ENCODE measurements at places on chromosomes 3 and 15.

DNA sequence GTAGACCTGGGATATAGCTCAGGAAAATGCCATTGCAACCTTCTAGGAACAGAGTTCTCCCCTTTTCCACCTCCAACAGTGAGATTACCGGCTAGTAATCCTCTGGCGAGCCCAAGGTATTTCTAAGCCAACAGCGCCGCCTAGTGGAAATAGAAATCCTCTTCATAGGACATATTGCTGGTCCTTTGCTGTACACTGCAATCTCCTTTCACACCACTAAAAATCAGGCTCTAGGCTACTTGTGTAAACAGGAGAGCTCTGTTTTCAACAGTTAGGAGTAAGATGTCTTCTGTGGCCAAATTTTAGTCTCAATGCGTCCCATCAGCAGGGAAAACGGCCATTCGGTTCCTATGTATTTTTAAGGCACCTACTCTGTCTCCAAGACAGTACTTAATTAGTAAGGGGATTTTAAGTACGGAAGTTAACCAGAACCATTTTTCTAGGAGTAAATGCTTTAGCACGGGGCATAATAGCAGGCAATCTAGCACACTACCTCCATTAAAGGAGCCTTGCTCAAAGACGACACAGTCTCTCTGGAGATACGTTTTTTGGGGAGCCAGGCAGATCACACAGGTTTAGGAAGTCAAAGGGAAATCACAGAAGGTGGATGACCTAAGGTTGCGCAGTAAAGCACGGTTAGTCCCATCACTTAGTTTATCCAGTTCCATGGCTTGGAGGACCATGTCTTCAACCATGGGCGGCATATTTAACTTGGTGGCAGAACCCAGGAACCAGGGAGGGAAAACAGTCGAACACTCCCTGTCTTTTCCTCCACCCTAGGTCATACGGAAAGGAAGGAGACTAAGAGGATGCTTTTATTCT, 43.8 kb downstream of the NCEH1 start:
- DNase-seq, result peak; percentile 64

- DNase-seq, result no peak
Observed at GRCh38 chr15:62940755-62941361, 101.7 kb upstream of the TPM1 start.

DNA sequence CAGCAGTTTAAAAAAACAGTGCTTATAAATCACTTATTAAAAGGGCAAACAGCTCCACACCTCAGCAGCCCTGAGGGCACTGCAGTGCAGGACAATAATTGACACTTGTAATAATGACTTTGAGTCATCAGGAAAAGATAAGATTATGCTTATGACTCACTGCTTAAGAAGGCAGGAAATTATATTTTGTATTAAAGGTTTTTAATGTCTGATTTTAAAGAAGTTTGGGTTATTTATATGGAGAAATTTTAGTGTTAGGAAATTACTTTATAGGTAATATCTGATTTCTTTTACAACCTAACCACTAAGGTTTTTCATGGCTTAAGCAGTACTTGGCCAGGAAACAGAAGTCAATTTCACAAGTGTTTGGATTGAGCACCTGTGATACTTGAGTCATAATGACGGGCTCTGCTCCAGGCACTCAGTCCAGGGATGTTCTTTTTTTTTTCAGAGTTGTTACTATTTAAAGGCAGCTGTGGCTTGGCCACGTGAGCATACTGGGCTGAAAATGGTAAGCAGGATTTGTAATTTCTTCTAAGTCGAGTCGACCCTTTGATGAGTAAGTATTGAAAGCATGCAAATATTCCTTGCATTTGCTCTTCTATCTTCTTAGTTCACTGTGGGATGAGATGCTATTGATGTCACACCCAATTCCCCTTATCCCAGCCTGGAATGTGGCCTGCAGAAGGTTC, 21.6 kb upstream of the SLC6A20 start:
- DNase-seq, result no peak

DNA sequence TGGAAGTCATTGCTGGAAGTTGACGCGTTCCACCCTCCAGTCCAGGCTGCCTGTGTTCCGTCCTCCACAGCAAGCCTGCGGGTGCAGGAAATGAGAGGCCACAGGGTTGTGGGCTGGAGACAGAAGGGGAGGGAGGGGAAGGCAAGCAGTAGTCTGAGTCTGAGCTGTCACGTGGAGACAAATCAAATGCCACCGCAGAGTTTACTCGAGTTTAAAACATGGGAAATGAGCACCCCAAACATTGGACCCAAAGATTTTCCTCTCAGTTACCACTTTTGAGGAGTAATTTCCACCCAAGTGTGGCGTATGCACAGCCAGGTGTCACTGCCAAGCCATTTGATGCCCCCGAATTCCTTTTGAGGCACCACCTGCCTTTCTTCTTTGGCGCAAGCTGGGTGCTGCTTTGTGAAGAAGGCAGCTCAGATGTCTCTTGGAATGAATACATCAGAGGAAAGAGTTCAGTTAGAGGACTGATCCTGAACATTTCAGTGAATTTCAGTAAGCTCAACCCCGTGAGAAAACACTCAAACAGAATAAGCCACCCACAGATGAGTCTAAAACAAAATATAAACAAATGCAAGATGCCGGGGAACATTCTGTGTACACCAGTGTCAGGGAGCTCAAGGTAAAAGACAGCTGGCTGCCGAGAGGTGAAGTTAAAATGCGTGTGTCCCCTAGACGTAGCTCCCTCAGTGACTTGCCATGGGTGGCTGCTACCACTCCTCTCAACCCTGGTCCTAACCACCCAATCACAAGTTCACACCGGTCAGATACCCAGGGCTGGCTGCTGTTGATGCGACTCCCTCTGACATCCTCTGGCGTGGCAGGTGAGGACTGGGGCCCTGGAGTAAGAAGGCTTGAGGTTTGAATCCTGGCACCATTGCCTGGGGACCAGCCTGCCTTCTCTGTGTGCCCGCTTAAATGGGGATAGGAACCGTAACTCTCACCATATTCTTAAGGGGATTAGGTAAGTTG, 203.8 kb downstream of the UACA start:
- peak; percentile 44 for DNase-seq

- DNase-seq, result no peak
Observed at GRCh38 chr3:149895769-149896168, 74.9 kb downstream of the PFN2 start.

DNA sequence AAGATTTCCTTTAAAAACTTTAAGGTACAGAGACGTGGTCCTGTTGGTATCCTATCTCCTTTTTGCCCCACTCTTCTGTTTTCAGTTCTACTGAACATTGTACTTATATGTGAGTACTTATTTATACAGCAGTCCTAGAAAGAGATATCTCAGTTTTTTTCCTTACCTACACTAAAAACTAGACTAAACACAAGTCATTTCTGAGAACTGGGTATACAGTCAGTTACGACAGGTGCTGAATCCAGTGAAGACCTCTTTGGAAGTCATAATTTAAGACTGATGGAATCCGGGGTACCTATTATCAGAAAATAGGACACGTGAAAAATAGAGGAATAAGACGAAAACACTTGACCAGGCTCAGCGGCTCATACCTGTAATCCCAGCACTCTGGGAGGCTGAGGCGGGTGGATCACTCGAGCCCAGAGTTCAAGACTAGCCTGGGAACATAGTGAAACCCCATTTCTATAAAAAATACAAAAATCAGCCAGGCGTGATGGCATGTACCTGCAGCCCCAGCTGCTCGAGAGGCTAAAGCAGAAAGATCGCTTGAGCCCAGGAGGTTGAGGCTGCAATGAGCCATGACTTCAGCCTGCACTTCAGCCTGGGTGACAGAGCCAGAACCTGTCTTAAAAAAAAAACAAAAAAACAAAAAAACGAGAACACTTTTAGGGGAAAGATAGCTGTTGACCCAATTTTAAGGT, 76.3 kb downstream of the KLHL25 start:
- DNase-seq, result no peak

DNA sequence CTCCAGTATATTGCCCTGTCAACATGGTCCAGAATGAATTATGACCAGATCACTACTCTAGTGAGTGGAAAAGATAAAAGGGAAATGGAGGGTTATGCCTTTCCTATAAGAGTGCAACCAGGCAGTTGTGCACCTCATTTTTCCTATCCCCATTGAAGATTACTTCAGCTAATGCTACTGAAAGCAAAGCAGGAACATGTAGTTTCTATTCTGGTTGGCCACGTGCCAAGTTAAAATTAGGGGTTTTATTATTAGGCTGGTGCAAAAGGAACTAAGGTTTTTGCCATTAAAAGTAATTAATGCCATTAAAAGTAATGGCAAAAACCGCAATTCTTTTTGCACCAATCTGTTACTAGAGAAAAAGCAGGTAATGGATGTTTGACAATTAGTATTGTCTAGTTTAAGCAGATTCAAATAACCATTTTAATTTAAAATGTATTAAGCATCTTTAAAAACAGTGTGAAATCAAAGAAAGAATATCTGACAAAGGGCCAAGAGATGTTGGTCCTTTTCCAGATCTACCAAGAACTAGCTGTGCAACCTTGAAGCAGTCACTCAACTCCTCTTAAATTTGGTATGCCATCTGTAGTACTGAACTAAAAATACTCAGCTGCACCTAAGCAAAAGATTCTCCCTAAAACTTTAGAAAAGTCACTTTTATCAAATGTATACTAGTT, 567.5 kb upstream of the CCDC54 start:
- DNase-seq, result no peak

DNA sequence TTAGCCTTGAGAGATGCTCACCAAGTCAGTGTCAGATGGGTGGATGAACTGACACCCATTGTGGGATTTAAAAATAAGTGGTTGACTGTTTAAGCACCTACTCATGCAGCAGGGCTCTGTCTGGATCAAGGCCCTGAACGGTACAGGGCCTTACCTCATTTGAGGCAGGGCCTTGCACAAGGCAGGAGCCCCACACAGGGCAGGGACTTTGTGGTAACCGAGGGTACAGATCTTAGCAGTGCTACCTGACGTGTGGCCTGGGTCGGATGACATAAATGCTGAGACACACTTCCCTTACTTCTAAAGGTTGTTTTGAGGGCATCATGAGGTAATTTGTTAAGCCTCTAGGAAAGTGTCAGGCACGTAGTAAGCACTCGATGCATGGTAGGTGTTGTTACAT, 59.5 kb upstream of the PLXNA1 start:
- no peak for DNase-seq

DNA sequence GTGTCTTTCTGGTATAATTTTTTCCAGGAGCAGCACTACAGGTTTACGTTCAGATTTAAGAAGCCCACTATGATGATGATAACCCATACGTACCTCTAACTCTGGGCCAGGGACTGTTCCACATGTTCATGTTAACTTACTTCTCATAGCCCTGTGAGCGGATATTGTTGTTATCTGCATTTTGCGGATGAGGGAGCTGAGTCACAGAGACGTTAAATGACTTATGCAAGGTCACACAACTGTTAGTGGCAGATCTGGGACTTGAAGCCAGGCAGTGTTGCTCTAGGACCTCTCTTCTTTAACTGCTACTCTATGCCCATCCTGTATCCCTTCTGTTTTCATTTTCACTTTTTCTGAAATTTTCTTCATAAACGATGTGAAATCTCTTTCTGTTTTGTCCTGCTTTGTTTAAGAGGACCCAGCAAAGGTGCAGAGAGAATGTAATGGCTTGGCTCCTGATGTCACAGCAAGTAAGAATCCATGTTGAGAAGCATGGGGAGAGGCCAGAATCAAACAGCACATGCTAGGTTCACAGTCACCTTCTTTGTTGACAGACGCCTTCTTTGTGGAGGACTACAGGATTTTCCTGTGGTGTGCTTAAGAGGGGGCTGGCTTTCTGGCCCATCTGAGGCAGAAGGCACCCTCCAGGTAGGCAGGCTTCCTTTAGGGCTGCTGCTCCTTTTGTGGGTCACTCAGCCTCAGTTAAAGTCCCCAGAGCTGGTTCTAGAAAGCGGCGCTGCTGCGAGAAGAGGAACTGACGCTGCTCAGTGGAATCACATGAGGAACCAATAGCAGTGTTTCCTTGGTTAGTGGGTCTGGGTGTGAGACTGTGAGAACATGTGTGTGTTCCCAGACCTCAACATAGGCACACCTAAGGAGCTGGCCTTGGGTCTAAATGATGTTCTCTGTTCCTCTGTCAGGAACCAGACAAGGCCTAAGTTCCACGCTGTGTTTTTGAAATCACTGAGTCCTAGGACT, 121.6 kb downstream of the TMEM108 start:
- DNase-seq, result no peak

- DNase-seq, result no peak
Observed at GRCh38 chr3:151615464-151615863, 118.3 kb upstream of the AADACL2 start.

- peak; percentile 78 for DNase-seq
Observed at GRCh38 chr3:39383045-39383880, at the start of gene SLC25A38. SLC25A38 (plus strand) TSS chr3:39383370; CDS start chr3:39383725, 355 bp downstream.

DNA sequence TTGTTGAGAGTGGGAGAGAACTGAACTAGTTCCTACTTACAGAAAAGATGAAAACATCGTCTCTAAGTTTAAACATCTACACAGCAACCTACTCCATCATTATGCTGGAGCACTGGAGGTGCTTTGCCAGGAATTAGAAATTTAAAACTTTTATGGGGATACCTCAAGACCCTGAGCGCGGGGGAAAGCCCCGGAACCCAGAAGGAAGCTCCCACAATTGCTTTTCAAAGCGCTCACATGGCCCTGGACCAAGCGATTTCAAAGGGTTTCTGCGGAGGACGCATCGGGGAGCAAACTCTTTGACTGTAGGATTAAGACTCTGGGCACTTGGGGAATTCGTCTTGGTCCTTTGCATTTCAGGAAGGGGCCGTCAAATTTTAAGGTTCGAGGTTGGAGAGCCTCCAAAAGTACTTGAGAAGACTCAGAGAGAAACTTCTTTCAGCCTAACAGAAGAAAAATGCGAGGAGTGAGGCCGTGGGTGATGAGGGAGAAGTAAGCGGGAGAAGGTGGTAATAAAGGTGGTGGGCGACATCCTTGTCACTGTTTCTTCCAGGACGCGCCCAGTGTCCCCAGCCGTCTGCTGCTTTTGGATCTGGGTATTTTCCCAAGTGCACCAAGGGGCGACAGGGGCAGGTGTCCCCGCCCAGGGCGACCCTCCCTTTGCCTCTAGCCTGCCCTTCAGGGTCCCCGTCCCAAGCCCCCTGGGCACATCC, 591 bp downstream of the PROK2 start:
- no peak for DNase-seq

- DNase-seq, result no peak
Observed at GRCh38 chr3:195101927-195102608, 168.9 kb downstream of the XXYLT1 start.

DNA sequence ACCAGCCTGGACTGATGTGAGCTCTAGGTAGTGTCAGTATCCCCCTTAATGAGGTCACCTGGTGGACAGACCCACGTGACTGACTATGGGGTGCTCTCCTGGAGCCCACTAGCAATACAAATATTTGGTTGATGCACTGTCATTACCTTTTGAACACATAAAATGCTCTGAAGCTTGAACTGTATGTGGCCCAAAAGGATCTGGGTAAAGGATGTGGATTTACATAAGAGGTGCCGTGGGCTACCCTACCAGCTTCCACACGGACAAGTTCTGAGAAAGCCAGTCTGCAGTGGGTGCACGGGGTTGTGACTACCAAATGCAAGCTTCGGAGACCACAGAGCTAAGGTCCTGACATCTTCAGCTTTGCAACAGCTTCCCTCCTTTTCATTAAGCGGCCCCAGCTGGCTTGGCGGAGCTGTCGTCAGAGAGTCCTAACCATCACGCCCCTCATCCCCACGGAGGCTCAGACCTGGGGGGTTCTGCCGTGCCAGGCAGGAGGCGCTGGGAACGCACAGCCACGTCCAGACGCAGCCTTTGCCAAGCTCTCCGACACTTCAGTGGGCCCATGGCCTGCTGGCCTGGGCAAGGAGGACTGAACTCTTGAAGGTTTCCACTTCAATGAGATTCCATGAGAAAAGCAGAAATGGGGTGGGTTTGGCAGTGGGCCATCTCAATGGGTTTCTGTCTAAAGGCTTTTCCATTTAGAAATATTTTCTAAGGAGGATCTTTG, 228.3 kb downstream of the ADAMTS17 start:
- DNase-seq, result no peak
